Astrocyte (in vitro differentiated cells and primary cell): ENCODE measurements at places on chromosomes 5 and 9. TPM values are rescaled to one million over a fixed set of nuclear protein-coding genes. Genes with fewer than 3 reads are reported as not detected.

ARID3C gene
- 0.16 and 0.19 TPM in 2 replicates for total RNA-seq

C8G gene
- total RNA-seq: 0.77 and 1.6 TPM in 2 replicates

RNF208 gene
- 4.3 and 4.9 TPM in 2 replicates for total RNA-seq

SPARC gene
- 15,667 and 20,724 TPM in 2 replicates for total RNA-seq

OCLN gene
- 12.1 and 15.3 TPM in 2 replicates for total RNA-seq

ABL1 gene
- total RNA-seq: 113 and 117 TPM in 2 replicates

GFI1B gene
- total RNA-seq: not detected in 2 replicates

EIF4EBP3 gene
- 2.4 and 3.6 TPM in 2 replicates for total RNA-seq

FGFR4 gene
- 3.8 and 4.8 TPM in 2 replicates for total RNA-seq

CDH18 gene
- total RNA-seq: not detected in 2 replicates

TMEM267 gene
- total RNA-seq: 20.9 and 22.3 TPM in 2 replicates

ZFP2 gene
- total RNA-seq: 0.48 and 1.1 TPM in 2 replicates

ANXA1 gene
- 447 and 637 TPM in 2 replicates for total RNA-seq

SLCO4C1 gene
- total RNA-seq: 0.22 and 0.23 TPM in 2 replicates

TNFSF8 gene
- total RNA-seq: not detected in 2 replicates
